A549 treated with CpdA at 1 μM for 4 hours (cell line): ENCODE measurements at places on chromosomes 7 and 10. TPM values are rescaled to one million over a fixed set of nuclear protein-coding genes. Genes with fewer than 3 reads are reported as not detected.

NUP42 gene
- 23.3 to 31.9 TPM (median 30.0 TPM) in 5 replicates for total RNA-seq

SLC26A3 gene
- not detected in 5 replicates for total RNA-seq

GNB2 gene
- total RNA-seq, result 165 to 268 TPM (median 251 TPM) in 5 replicates

INA gene
- 22.8 to 32.7 TPM (median 26.1 TPM) in 5 replicates for total RNA-seq

PPP1R3A gene
- total RNA-seq, result not detected in 5 replicates

GPRIN2 gene
- 20.8 to 34.6 TPM (median 26.3 TPM) in 5 replicates for total RNA-seq

CLDN3 gene
- 1.4 to 3.8 TPM (median 3.1 TPM) in 5 replicates for total RNA-seq

TMEM229A gene
- total RNA-seq, result not detected in 5 replicates

PRPS1L1 gene
- not detected in 5 replicates for total RNA-seq

ACBD7 gene
- total RNA-seq, result 0.48 to 1.3 TPM (median 0.95 TPM) in 5 replicates

CTNNA3 gene
- total RNA-seq, result not detected in 5 replicates

AGR2 gene
- 97.0 to 175 TPM (median 138 TPM) in 5 replicates for total RNA-seq

SPAM1 gene
- not detected in 5 replicates for total RNA-seq

MOGAT3 gene
- total RNA-seq, result 0.08 TPM in 1 of 5 replicates, not detected in the others

ASAH2 gene
- total RNA-seq, result 1.8 to 3.0 TPM (median 2.8 TPM) in 5 replicates

NACAD gene
- total RNA-seq, result 0.14 to 0.26 TPM (median 0.16 TPM) in 5 replicates

NUDCD3 gene
- 47.2 to 61.9 TPM (median 56.4 TPM) in 5 replicates for total RNA-seq

NKX6-2 gene
- 0.17 to 0.23 TPM (median 0.23 TPM) in 5 replicates for total RNA-seq

ACTL6B gene
- total RNA-seq, result not detected in 5 replicates

NT5C3A gene
- total RNA-seq, result 35.8 to 51.8 TPM (median 37.3 TPM) in 5 replicates

GRID2IP gene
- 0.01 TPM in 1 of 5 replicates, not detected in the others for total RNA-seq

NPVF gene
- total RNA-seq, result not detected in 5 replicates

GPR15LG gene
- not detected in 5 replicates for total RNA-seq

ST7 gene
- total RNA-seq, result 25.8 to 28.1 TPM (median 26.3 TPM) in 5 replicates

SKIDA1 gene
- total RNA-seq, result 0.85 to 1.6 TPM (median 1.5 TPM) in 5 replicates

GIMAP6 gene
- not detected in 5 replicates for total RNA-seq

TMEM26 gene
- 0.06 to 0.13 TPM (median 0.10 TPM) in 4 of 5 replicates, not detected in the other for total RNA-seq

CPA4 gene
- 5.8 to 8.1 TPM (median 6.5 TPM) in 5 replicates for total RNA-seq

PLXNA4 gene
- total RNA-seq, result 0.58 to 2.1 TPM (median 1.3 TPM) in 5 replicates

ADAP1 gene
- total RNA-seq, result 4.3 to 5.8 TPM (median 4.7 TPM) in 5 replicates

PON1 gene
- total RNA-seq, result 0.14 to 0.59 TPM (median 0.45 TPM) in 5 replicates

PTPRE gene
- 1.9 to 3.7 TPM (median 3.0 TPM) in 5 replicates for total RNA-seq

ZNF467 gene
- total RNA-seq, result 1.1 to 1.9 TPM (median 1.3 TPM) in 5 replicates

RBP4 gene
- 5.3 to 10.7 TPM (median 7.6 TPM) in 5 replicates for total RNA-seq

SUPV3L1 gene
- 35.4 to 39.2 TPM (median 37.9 TPM) in 5 replicates for total RNA-seq

MUC12 gene
- 15.7 to 22.4 TPM (median 18.7 TPM) in 5 replicates for total RNA-seq

NPY gene
- total RNA-seq, result not detected in 5 replicates

TIMM23B gene
- 14.4 to 24.2 TPM (median 15.7 TPM) in 5 replicates for total RNA-seq

SCIN gene
- total RNA-seq, result 0.37 to 0.51 TPM (median 0.43 TPM) in 5 replicates

NUDT5 gene
- 126 to 167 TPM (median 141 TPM) in 5 replicates for total RNA-seq

EBLN1 gene
- total RNA-seq, result 0.08 TPM in 1 of 5 replicates, not detected in the others

TDRD1 gene
- not detected in 5 replicates for total RNA-seq

LRRC18 gene
- not detected in 5 replicates for total RNA-seq

LGI1 gene
- not detected in 5 replicates for total RNA-seq

CHRM2 gene
- not detected in 5 replicates for total RNA-seq

TUBAL3 gene
- 0.24 to 0.49 TPM (median 0.31 TPM) in 5 replicates for total RNA-seq

GALNT17 gene
- total RNA-seq, result not detected in 5 replicates

TEX47 gene
- not detected in 5 replicates for total RNA-seq

NKX2-3 gene
- total RNA-seq, result 0.08 TPM in 1 of 5 replicates, not detected in the others

ENKUR gene
- 0.09 to 0.29 TPM (median 0.22 TPM) in 4 of 5 replicates, not detected in the other for total RNA-seq

SEMA3A gene
- 5.6 to 8.9 TPM (median 6.3 TPM) in 5 replicates for total RNA-seq

MMD2 gene
- not detected in 5 replicates for total RNA-seq

VIPR2 gene
- total RNA-seq, result not detected in 5 replicates

ANXA8 gene
- 24.8 to 35.3 TPM (median 28.1 TPM) in 5 replicates for total RNA-seq

ZNF722 gene
- total RNA-seq, result not detected in 5 replicates

SHH gene
- 1.2 to 1.6 TPM (median 1.4 TPM) in 5 replicates for total RNA-seq

PNLIPRP2 gene
- total RNA-seq, result 0.09 to 0.13 TPM (median 0.10 TPM) in 3 of 5 replicates, not detected in the others

HECW1 gene
- total RNA-seq, result 10.9 to 14.2 TPM (median 12.0 TPM) in 5 replicates
